ENCODE measurements at places on chromosomes 4 and X. TPM values are rescaled to one million over a fixed set of nuclear protein-coding genes. Genes with fewer than 3 reads are reported as not detected.

The SULT1B1 gene
- 0.31 TPM for total RNA-seq

DNA sequence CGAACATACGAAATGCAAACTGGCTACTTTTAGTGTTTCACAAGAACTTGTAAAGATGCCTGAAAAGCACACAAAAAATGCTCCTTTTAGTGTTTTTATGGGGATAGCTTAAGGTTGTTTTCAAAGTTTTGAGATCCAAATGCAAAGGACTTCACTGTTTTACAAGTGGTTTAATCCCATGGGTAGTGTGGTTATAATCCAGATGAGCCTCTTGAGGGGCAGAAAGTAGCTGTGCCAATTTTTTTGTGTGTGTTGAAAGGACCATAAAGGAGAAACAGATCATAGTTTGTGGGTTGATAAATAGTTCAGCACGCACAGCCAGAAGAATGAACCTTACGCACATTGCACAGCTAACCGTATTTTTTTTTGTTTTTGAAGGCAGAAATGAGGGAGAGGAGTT lies 126.9 kb upstream of the GIMD1 start:
- DNase-seq = no peak

DNA sequence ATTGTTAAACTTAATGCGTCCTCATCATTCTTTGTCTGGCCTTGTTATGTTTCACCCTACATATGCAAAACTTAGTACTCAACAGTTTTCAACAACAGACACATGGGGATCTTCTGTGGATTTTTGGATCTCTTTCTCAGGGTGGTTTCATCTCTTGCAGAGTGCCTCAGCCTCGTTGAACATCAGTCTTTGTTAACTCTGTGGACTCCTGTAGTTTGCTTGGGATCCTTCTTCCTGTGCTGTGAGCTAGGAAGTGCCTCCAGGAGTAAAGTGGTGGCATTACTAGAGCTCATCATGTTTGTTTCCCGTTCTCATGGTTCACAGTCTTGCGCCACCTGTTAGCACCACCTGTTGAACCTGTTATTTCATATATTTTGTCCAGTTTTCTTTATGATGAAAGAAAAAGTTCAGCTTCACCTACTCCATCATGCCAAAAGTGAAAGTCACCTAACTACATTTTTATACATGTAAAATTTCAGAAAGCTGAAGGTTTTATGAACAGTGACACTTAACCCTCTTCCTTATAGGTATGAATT lies 27.5 kb upstream of the NDUFC1 start:
- no peak for DNase-seq

GRCh38 chrX:44765556-44765955 lies 78.3 kb upstream of the DUSP21 start:
- DNase-seq = no peak

GRCh38 chr4:65014078-65014477 lies 604.8 kb upstream of the TECRL start:
- DNase-seq = no peak

The CNGA1 gene
- not detected for total RNA-seq
